ENCODE measurements at places on chromosomes 7 and 10.

GRCh38 chr7:5702876-5703571, 78.4 kb downstream of the RNF216 start:
- DNase-seq = peak; percentile 79

- DNase-seq = no peak
Observed at GRCh38 chr7:130292682-130293257, at the start of gene CPA4. TSS of gene CPA4 (plus strand) at chr7:130293161. CDS start at chr7:130293181, 20 bp downstream.

DNA sequence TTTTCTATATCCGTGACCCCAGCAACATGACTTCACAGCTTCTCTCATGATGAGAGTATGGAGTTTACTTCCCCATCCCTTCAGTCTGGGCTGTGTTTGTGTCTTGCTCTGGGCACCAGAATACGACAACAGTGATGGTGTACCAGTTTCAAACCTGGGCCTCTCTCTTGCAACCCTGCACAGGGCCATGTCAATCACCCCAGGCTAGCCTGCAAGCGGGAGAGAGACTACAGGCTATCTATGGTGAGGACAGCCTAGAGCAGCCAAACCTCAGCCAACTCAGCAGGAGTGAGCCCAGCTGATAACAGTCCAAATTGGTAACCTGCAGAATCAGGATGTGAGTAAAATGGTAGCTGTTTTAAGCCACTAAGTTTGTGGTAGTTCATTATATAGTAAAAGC, 235.8 kb downstream of the CHCHD3 start:
- DNase-seq = no peak

GRCh38 chr10:17675638-17676037, 31.7 kb downstream of the STAM start:
- no peak for DNase-seq

- DNase-seq = no peak
Observed at GRCh38 chr10:94093286-94093905, 99.7 kb downstream of the PLCE1 start.

GRCh38 chr10:65571011-65571570, 1354.7 kb upstream of the LRRTM3 start:
- DNase-seq = no peak

DNA sequence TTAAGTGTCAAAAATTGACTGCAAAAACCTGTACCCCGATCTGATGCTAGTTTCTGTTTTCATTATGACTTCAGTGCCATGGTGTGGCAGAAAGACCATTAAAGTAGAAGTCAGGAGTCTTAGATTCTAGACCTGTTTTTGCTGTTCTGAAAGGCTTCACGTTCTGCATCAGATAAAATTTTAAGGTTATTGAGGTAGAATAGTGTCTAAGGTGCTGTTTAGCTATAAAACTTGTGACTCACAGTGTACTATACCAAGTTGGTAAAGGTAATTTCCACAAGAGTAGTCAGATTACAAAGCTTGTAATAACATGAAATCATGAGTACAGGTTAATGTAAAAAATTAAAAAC, 38.6 kb downstream of the ZNRF2 start:
- DNase-seq = no peak

- DNase-seq = no peak
Observed at GRCh38 chr7:110790992-110791391, 299.9 kb upstream of the LRRN3 start.

DNA sequence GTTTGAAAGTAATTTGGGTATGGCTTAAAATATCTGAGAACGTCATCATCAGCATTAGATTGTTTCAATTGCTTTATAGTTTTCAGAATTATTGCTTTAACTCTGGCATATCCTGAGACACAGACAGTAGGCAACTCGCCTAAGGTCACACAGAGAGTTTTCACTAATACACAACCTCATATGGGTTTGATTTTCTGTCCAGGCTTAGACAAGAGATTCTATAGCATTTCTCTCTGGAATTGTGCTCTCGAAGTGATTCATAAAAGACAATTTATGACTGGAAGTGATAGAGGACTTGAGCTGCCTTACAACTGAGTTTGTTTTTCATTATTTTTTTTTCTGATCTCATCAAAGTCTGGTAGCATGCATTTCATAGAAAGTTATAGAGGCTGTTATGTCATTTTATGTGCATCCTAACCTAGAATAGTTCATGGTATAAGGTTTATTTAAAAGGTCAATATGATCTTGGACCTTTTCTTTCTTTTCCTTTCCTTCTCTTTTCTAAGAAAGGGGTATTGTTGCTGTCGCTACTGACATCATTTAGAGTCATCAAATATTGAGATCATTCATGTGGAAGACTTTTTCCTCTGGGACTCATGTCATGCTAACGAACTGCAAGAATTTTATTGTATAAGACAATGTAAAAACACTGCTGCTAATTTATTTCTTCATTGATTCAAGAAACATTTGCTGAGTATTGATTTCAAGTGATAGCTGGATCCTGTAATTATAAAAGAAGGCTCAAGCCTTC, 278.2 kb downstream of the PLXDC2 start:
- no peak for DNase-seq

GRCh38 chr7:108810756-108811385, 241.2 kb downstream of the DNAJB9 start:
- DNase-seq = no peak

GRCh38 chr10:129513312-129513711, 46.3 kb downstream of the MGMT start:
- no peak for DNase-seq

GRCh38 chr7:16343612-16344011, 77.7 kb downstream of the CRPPA start:
- no peak for DNase-seq

- DNase-seq = no peak
Observed at GRCh38 chr7:42625421-42625820, 286.4 kb downstream of the C7orf25 start.

GRCh38 chr7:94748376-94748775, 92.4 kb upstream of the SGCE start:
- DNase-seq = no peak

- no peak for DNase-seq
Observed at GRCh38 chr7:8114175-8114574, 145.6 kb downstream of the GLCCI1 start.

- no peak for DNase-seq
Observed at GRCh38 chr7:128129224-128129864, 98.1 kb upstream of the LRRC4 start.

DNA sequence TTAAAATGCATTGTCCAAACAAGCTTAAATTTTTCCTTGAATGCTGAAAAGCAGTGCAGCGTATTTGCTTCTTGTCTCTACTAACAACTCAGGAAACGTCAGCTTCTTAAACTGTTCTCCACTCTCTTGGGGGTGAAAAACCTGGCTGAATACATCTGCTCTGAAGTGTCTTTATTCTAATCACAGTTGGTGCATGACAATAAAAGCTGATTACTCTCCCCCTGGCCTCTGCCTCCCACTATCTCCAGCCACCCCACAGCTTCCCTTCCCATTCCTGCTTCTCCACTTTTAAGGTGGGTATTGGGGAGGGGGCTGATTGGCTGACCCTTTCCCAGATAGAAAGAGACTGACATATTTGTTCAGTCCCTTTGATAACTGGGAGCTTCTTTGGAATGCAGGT, 456.0 kb downstream of the SORCS1 start:
- no peak for DNase-seq

DNA sequence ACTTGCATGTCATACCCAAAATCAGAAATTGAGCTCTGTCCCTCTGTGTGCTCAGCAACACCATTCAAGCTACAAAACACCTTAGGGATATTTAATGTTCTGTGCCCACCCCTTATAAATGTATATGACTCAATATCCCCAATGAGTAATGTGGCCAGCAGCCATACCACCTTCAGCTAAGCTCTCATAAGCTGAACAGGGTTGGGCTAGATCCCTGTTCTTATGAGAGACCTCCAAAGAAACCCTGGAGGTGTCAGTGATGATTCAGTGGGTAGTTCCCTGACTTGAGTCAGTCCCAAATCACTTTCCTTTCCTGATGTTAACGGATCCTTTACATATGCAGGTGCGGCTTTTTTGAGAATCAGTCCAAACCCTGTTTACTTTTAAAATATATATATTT, 253.8 kb downstream of the CREB5 start:
- no peak for DNase-seq

DNA sequence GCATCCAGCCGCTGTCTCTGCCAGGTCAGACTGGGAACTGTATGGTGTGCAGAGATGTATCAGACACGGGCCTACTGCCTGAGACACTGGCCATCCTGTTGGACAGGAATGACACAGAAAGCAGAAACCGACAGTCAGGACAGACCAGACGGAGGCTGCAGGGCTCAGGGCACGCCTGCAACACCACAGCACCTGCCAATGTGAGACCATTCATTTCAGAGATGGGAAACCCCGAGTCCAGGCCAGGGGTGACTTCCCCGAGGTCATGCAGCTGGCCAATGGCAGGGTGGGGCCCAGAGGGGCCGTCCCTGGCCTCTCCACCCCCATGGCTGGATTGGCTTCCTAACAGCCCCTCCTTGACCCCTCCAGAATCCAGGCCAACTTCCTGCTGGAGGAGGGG, 34.7 kb downstream of the GRID1 start:
- DNase-seq = no peak

DNA sequence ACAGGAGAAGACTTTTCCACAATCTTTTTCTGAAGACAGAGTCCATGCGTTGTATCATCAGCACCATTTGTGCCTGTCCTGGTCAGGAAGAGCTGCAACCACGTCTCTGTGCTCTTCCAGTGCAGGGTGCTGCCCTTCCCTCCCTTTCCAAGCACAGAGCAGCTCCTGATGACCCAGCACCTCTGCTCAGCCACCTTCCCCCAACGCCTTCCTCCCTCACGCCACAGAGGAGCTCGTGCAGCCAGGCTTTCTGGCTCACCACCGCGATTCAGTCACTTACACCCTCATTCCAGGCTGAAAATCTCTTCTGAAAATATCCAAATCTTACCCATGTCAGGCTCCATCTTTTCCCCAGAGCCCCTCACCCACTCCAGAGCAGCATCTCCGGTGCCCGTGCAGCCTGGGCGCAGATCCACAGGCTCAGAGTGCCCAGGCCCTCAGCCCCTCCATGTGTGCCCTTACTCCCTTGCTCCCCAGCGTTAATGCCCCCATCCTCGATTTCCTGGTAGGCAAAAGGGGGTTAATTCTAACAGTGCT, 181.5 kb downstream of the DIP2C start:
- no peak for DNase-seq

GRCh38 chr7:40403703-40404476, 269.1 kb downstream of the SUGCT start:
- DNase-seq = no peak

GRCh38 chr7:91656541-91657482, 223.7 kb downstream of the MTERF1 start:
- no peak for DNase-seq

DNA sequence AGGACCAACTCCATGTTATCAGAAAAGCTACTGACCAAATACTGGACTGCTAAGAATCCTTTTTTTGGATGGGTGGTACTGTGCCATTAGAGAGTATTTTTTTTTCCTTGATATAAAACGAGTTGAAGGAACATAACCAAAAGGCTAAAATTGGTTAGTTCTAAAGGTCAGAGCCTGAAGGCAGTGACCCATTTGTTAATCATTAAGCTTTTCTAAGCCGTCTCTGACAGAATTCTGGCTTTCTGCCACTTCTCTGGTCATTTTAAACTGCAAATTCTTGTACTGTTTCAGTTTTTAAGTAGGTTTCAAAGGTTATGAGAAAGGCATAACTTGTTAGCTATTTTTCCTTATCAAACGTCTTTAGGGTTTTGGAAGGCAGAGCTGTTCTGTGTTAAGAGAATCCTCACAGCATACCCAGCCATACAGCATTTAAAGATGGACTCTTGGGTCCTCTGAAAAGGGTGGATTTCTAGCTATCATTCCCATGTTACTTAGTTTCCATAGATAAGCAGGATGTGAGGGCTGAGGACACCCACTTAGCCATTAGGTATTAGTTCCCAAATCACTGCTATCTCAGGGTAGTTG, 196.8 kb downstream of the RNLS start:
- no peak for DNase-seq

DNA sequence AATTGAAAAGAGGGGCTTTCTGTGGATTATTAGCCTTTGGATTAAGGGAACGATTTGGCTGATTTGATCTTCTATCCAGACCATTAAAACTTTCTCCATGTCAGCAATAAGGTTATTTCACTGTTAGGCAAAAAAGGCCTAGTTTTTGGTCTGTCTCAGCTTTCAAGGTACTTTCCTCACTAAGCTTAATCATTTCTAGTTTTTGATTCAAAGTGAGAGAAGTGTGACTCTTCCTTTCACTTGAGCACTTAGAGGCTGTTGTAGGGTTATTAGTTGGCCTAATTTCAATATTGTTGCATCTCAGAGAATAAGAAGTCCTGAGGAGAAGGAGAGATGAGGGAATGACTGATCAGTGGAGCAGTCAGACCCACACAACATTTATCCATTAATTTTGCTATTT, 596.0 kb upstream of the TPK1 start:
- no peak for DNase-seq

GRCh38 chr7:8260871-8261694, 884 bp downstream of the ICA1 start:
- DNase-seq = peak; percentile 43

DNA sequence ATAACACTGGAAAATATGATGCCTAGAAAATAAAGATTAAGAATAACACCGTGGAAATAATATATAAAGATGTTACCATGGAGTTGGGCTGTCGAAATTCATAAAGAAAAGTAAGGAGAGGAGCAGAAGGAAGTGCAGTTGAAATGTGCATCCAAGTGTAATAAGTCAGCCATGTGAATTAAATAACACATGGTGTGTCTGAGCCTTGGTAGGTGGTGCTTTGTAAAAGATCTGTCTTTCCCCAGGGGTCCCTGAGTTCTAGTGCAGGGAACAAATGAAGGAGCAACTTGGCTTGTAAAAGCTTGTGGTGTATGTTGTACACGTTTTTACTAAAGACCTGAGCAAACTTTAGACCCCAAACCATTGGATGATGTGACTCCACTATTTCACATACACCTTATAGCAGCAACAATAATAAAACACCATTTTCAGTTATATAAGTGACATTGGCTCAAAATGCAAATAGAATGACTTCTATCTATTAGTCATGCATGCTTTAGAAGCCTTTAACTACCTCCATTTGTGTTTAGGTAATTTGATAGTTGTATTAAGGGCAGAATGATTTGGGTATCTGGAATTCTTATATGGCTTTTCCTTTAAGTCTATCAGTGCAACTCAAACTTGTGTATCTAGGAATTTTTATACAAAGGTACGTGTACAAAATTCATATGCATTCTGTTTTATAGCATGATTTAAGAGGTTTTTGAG, 11.3 kb downstream of the STARD3NL start:
- DNase-seq = no peak

DNA sequence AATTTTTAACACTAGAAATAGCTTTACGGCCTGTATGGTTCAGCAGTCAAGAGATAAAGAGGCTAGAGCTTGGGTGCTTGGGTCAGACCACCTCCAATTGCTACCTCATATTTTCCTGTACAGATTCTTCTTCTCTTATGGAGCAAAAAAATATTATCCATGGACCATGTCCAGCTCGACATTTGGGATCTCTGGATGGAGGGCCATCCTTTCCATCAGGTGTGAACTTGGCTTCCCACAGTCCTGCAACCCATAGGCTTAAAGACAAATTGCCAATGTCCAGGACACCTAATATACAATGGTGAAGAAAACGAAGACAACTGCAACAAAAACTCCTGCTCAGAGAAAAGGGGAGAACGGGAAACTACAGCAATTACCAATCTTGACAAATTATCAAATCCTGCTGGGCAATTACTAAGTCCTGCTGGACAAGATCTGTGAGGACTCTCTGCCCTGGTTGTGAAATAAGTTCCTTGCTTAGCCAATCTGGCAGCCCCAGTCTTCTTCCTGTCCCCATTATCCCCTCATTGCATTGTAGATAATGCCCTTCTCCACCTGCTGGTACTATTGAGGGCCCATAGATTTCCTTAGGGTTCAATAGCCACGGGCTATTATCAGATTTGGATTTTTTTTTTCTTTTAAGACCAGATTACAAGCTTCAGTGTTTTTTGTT, 42.0 kb upstream of the BRAF start:
- DNase-seq = no peak

- no peak for DNase-seq
Observed at GRCh38 chr10:71008150-71008549, 119.8 kb upstream of the PCBD1 start.

Data from occipital lobe (tissue), 3 donors.